Right renal cortex interstitium (tissue), 3 donors: ENCODE measurements at places on chromosomes 4 and X. TPM values are rescaled to one million over a fixed set of nuclear protein-coding genes. Genes with fewer than 3 reads are reported as not detected.

Gene NHS
- polyA plus RNA-seq = 14.0 TPM

DNA sequence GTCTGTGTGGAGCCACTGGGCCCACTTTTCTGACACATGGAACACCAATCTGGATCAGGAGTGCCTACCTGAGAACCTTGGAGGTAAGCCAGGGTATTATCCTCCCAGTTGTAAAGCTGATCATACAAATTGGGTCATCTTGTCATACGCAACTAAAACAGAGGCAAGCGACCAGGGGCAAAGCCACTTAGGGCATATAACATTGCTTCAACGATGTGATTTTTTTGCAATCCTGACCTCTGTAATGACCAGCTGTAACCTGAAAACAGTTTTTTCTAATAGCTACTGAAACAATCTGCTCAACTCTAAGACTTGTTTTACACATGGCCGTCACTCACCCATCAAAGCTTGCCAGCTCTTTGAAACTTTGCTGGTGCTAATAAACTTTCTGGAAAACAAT lies 261.5 kb upstream of the AGTR2 start:
- no peak for DNase-seq

GRCh38 chr4:93187466-93187865 lies 641.1 kb upstream of the ATOH1 start:
- DNase-seq = no peak

DNA sequence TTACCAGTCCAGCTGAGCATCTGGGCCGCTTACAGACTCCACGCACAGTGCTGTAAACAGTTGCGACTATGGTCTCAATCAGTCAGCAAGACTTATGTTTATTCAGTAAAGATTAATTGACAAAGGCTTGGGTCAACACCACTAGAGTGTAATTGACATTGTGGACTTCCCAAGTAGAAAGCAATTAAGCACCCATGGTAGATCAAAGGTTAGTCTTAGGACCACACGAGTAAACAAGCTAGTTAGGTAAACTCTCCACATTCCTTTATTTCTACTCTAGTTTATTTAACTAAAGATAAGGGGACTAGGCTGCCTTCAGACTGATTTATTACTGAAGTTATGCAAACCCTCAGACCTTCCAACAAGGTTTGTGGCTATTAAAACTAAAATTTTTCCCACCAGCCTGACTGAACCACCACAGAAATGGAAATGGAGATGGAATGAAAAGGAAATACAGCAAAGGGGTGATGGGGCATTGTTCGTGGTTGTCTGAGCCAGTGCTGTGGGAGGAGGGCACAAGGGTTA lies 44.2 kb downstream of the MTHFD2L start:
- DNase-seq = no peak
